ENCODE measurements at places on chromosomes 16 and 17. TPM values are rescaled to one million over a fixed set of nuclear protein-coding genes. Genes with fewer than 3 reads are reported as not detected.

DNA sequence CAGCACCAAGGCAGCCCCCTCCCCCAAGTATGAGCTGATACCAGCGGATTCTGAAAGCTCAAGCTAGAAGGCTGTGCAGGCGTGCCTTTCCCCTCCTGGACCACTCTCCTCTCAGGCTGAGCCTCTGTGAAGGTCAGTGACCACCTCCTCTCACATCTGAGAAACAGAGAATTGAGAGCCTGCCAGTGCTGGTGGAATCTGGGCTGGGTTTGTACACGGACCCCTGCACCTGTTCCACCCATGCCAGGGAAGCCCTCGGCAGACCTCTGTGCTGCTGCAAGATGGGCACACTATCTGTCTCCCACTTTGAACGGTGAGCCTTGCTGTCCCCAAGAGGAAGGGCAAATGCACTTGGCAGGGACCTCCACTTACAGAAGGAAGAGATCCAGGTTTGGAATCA, 54.7 kb upstream of the SDK2 start:
- no peak for DNase-seq

DNA sequence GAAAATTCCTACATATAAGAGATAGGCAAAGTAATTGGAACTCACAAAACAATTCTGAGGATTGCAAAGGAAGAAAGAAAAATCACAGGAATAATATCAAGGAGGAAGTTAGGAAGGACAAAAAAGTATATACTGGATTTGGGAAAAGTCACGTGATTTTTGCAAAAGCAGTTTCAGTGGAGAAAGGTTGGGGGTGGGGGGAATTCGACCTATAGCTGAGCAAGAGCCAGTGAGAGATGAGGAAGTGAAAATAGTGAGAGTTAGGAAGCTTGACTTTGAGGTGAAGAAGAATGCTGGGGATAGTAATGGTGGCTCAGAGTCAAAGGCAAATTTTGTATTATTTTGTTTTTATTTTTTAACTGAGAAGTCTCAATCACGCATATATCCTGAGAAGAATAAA, 438.0 kb upstream of the PMFBP1 start:
- DNase-seq = no peak

DNA sequence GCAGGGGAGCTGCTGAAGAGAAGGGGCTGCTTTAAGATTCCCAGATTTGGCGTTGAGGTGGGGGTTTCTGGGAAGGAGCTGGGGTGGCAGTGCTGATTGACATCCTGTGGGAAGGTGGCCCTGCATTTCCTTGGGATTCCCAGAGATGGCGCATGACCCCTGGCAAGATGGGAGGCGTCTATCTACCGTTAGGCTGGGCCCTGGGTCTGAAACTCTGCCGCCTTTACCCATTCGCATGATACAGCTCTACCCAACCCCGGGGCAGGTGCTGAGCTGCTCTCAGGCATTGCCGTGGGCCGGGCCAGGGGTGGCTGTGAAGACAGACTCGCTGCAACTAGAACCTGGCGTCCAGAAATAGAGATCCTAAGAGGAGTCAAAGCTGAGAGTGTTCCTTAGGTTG, 9.9 kb upstream of the MVD start:
- DNase-seq = no peak

- DNase-seq = no peak
These were observed 328.9 kb upstream of the MAF start for GRCh38 chr16:79929260-79929965.

GRCh38 chr17:53516636-53517035, 306.1 kb upstream of the KIF2B start:
- DNase-seq = no peak

DNA sequence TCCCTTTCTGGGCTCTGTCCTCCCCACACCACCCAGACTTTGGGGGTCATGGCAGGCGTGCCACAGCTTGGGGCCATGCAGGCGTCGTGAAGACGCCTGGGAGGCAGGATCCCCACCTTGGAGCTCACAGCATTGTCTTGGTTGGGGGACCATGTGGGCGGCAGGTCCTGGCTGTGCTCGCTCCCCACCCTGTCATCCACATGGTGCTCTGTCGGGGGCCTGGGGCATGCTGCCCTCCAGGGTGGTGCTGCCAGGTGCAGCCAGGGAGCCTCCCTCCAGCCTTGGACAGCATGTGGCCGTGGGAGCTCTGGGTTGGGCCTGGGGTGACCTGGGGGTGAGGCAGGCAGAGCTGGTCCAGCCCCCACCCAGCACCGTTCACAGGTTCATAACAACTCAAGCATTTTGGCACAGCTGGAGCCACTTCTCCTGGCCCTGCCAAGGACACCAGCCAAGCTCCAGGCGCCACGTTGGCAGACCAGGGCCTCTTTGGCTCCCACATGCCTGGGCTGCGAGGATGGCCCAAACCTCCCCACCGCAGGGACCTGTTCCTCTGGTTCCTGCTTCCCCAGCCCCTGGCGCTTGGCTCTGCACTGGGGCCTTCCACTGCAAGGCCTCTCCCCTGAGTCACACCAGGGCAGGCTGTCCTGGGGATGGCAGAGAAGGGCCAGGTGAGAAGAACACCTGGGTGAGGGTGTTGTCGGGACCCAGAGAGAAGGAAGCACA, 15.1 kb upstream of the ATP6V0C start:
- DNase-seq = no peak

GRCh38 chr17:17784657-17785267, 52.0 kb downstream of the SREBF1 start:
- DNase-seq = no peak

CRLF3 gene
- 54.9 TPM for total RNA-seq

ADCY9 gene
- 2.0 TPM for total RNA-seq

ABR gene
- 150 TPM for total RNA-seq

DNA sequence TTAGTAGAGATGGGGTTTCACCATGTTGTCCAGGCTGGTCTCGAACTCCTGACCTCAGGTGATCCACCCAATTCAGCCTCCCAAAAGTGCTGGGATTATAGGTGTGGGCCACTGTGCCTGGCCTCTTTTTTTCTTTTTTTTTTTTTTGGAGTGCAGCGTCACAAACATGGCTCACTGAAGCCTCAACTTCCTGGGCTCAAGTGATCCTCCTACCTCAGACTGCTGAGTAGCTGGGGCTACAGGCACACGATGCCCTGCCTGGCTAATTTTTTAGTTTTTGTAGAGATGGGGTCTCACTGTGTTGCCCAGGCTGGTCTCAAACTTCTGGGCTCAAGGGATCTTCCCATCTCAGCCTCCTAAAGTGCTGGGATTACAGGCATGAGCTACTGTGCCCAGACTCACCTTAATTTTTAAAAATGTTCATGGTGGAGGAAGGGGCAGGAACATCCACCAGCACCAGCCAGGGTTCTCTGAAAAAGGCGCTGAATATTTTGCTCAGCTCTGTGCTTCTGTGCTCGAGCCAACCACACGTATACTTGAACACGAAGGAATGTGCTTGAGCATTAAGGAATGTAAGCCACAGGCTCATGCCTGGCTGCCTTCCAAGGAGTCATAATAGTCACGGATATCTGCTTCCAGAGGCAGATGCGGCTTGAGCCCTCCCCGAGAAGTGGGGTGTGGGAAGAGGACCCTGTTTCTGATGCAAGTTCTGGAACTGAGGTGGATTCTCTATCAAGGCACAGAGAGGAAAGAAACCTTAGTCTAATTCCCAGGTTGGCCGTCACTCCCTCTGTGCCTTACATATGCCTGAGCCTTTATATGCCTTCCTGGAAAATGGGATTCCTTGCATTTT, 65.5 kb upstream of the CREBBP start:
- no peak for DNase-seq

Data from activated B cell treated with CpG ODN at 0.5 μM for 24 hours (primary cell).